Epithelial cell of proximal tubule (primary cell): ENCODE measurements at places on chromosomes 2 and 18. TPM values are rescaled to one million over a fixed set of nuclear protein-coding genes. Genes with fewer than 3 reads are reported as not detected.

IL36A gene
- total RNA-seq = not detected in 2 replicates

DNA sequence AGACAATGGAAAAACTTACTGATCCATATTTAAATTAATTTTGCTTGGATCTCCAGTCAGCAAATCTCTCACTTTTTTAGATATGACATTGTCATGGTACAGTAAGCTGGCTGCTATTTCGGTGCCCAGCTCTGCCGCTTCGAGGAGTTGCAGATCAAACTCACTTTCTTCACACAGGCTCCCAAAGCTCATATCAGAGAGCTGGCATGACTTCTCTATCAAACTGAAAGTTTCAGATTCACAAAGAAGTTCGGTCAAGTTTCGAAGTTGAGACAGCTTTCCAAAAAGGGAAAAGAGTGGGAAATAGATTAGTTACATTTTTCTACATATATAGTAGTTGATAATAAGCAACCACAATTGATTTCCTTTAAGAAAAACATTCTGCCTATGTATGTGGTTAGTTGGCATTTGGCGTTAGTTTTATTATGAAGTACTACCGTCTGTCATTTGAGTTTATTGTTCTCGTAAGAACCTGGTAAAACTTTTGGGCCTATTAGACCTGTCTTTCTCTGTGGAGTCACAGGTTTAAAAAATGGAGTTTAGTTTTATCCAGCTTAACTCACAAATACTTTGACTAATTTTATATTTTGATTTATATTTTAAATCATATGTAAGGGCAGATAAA, 118.8 kb downstream of the ABCA12 start:
- DNase-seq = no peak

CYP20A1 gene
- total RNA-seq = 11.1 and 13.2 TPM in 2 replicates

- no peak for DNase-seq
These were observed 79.2 kb downstream of the BIN1 start for GRCh38 chr2:127027715-127028114.

CAB39 gene
- total RNA-seq = 96.3 and 97.0 TPM in 2 replicates

DNA sequence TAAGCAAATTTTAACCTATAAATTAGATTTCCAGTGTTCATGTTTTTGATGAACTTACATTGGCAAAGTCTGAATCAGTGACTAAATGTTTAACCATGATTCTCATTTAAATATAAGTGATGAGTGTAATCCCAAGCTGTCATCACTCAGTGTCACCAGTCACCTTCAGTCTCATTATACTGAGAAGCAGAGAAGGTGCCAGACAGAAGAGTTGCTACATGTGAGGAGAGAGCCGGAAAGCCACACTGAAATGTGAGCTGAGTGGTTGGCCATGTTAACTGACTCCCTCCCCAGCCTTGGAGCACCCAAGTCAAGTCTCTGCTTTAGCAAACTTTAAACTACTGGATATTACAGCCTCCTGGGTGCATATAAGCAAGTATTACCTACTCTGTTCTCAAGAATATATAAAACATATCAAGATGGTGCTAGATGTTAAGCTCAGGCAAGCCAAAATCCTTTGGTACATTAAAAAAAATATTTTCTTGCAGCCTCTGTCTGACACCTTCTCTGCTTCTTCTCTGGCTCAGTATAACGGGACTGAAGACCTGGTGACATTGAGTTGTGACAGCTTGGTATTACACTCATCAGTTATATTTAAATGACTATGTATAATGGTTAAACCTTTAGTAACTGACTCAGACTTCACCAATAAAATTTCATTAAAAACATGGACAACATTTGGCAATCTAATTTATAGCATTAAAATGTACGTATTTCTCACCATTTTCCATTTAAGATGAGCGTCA, 75.8 kb upstream of the MAP3K20 start:
- no peak for DNase-seq

DNA sequence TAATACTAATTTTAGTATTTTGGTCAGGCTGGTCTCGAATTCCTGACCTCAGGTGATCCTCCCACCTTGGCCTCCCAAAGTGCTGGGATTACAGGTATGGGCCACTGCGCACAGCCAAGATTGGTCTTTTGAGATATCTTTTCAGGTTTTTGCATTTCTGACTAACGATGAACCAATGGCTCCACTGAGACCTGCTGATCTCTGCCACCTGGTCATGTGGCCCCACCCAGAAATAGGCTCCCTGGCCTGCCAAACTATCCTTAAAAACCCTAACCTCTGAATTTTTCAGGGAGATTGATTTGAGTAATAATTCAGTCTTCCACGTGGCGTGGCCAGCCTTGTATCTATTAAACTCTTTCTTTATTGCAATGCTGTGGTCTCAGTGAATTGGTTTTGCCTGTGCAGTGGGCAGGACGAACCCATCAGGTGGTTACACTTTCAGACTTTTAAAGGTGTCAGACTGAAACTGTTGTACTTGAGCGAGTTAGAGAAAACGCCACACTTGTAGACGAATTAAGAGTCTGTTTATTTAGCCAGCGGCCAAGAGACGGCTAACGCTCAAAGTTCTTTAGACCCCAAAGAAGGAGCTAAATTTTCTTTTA, 85.8 kb upstream of the MSH6 start:
- DNase-seq = no peak

ATP8B1 gene
- 14.4 and 26.6 TPM in 2 replicates for total RNA-seq

GRCh38 chr2:79702905-79703304, 190.1 kb downstream of the CTNNA2 start:
- DNase-seq = no peak

GRCh38 chr2:43226955-43227829, 786 bp upstream of the ZFP36L2 start:
- no peak for DNase-seq

- DNase-seq = peak; percentile 4
These were observed 674.5 kb downstream of the KCNJ3 start for GRCh38 chr2:155372969-155373368.

COA5 gene
- total RNA-seq = 9.3 and 16.5 TPM in 2 replicates

ROCK1 gene
- 18.6 and 19.0 TPM in 2 replicates for total RNA-seq

GRCh38 chr2:145744541-145745386, 1224.8 kb upstream of the ZEB2 start:
- peak; percentile 48 for DNase-seq

GRB14 gene
- 22.3 and 24.1 TPM in 2 replicates for total RNA-seq

SERPINB4 gene
- total RNA-seq = not detected in 2 replicates

DNA sequence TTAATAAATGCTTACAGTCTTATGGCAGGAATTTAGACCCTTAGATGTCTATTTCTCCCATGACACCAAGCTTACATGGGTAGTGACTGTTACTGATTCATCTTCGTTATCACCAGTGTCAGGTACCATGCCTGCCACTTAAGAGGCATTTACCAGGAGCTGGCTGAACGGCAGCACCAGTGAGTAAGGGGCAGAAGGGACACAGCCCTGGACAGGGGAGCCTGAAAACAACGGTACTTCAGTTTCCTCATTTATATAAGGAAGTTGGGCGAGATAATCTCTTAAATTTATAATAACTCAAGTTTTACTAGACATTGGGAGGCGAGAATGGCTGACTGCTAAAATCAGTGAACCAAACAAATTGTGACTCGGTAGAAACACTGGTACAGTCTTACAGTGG, 1.2 kb downstream of the COA5 start:
- no peak for DNase-seq

GRCh38 chr2:25308599-25308998, 33.1 kb downstream of the DNMT3A start:
- DNase-seq = no peak

DNA sequence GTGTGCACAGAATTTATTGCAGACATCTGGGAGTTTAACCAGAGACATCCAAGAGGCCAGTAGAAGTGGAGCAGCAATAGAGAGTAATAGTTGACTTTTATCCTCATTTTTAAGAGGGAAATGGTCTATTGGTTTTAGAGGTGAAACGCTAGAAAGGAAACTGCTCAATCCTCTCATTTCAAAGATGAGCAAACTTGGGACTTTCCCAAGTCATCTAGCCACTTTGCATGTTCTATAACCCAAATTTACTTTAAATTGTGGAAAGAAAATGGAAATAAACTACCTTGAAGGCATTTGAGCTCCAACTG, 601.7 kb downstream of the ARHGAP15 start:
- DNase-seq = no peak

DNA sequence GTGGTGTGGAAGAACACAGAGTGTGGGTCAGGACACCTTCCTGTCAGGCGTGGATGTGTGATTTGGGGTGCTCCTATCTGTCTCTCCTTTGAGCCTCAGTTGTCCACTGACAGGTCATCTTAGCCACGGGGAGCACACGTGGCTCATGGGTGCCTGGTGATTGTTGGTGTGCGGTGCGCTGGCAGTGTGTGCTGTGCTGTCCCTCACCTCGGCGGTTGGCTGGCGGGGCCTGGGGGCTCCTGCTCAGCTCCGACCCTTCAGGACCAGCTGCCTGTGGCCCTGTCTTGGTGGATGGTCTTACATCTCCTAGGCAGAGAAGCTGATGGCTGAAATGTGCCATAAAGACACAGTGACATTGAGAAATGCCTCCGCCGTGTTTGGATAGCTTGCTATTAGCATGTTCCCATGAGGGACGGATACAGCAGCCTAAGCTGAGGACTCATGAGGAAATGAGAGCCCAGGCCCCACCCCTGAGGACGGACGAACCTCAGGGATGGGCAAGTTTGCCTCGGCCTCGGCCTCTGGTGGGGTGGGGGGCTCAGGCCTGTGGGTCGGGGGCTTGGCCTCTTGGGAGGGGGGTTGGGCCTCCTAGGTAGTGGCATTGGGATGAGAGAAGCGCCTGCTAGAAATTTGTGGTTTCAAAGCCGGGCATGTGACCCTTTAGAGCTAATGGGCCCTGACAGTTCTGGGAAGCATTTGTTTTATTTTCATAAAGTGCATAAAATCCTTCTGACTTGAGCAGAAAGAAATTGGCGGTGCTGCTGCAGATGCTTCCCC, 20.3 kb upstream of the ASB1 start:
- no peak for DNase-seq

DNA sequence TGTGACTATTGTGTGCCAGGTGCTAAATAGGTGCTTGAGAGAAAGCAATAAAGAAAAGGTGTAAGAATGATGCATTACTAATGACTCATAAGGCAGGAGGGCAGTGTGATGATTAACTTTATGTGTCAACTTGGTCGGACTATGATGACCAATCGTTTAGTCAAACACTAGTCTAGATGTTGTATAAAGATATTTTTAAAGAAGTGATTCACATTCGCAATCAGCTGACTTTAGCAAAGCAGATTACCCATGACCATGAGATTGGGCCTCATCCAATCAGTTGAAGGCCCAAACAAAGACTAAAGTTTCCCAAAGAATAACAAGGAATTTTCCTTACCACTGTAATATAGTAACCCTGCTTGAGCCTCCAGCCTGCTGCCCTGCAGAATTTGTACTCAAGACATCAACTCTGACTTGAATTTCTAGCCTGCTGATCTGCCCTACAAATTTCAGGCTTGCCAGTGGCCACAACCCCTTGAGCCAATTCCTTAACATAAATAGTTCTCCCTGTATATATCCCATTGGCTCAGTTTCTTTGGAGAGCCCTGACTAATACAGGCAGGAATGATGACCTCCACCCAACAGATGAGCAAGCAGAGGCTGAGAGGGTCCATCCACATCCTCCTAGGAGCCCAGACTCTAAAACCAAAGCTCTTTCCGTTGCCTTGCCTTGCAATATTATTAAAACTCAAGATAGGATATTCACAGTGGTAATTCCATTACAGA, 132.6 kb downstream of the ACTR3 start:
- DNase-seq = peak; percentile 94

- no peak for DNase-seq
These were observed 9.4 kb upstream of the CD302 start for GRCh38 chr2:159807183-159808031.

- DNase-seq = no peak
These were observed 124.4 kb downstream of the INHBB start for GRCh38 chr2:120470041-120470965.

GRCh38 chr2:65901756-65902155, 469.4 kb upstream of the SPRED2 start:
- DNase-seq = no peak

GRCh38 chr18:45365835-45366234, 249.4 kb upstream of the SLC14A2 start:
- DNase-seq = no peak

RAB12 gene
- 42.1 and 44.3 TPM in 2 replicates for total RNA-seq

MAB21L4 gene
- total RNA-seq = 0.43 and 0.81 TPM in 2 replicates

DNA sequence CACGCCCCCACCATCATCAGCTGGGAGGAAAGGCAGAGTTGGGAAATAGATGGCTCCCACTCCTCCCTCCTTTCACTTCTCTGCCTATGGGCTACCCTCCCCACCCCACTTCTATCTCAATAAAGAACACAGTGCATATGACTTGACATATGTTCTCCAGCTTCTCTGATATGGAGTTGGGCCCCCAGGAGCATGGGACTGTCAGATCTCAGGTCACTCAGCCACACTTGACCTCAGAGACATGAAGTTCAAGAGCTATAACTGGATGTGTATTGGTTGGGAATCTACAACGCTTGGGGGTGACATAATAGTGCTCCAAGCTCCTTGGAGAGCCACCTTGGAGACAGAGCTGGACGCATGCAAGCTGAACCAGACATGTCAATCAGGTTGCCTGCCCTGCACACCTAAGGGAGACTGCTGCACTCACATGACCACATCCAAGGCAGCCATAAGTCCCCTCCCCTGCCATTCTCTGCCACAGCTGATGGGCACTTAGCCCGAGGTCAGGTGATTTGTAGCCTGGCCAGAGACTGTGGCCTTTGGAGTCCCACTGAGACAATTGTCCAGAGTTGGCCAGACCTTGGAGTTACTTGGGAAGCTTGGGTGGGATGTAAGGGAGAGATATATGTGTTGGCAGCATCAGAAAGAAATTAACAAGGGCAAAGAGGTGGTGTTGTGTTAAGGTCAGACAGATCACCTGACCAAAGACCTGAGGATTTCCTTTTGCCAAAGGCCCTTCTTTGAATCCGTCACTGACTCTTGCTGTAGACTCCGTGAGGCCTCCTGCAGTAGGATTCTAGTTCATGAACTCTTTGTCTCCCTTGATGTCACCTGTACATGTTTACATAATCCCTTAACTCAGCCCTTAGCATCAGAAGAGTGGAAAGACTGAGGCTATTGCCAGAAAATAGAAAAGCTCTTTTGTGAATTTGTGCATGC, 3.7 kb downstream of the INHA start:
- DNase-seq = no peak

GRCh38 chr2:173432049-173432754, 77.5 kb downstream of the CDCA7 start:
- no peak for DNase-seq

REG1A gene
- total RNA-seq = not detected in 2 replicates

PLEK gene
- total RNA-seq = not detected in 2 replicates

PAX3 gene
- total RNA-seq = not detected in 2 replicates

DNA sequence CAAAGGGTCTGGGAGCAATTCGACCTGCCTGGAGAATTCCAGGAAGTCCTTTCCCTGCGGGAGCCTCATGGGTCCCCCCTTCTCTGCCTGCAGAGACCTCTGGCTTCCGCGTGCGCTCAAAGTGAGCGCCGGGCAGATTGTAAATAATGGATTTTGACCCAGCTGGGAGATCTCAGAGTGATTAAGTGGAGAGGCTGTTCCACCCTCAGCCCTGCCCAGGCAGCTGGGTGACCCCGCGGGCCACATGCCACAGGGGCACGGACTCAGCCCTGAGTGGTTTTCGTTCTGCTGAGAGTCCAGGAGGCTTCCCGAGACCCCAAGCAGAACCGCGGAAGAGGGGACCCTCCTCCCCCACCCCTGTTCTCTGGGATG, 1.2 kb downstream of the KCNG2 start:
- DNase-seq = no peak
